ENCODE measurements at places on chromosomes 3 and 15.

GRCh38 chr3:38084334-38085310 lies 45.6 kb downstream of the DLEC1 start:
- no peak for DNase-seq

GRCh38 chr3:65950340-65951326 lies 88.1 kb downstream of the MAGI1 start:
- no peak for DNase-seq

GRCh38 chr3:168862466-168862865 lies 766.7 kb upstream of the GOLIM4 start:
- no peak for DNase-seq

- no peak for DNase-seq
These were observed 12.9 kb downstream of the SNAPC5 start for GRCh38 chr15:66484539-66485112.

DNA sequence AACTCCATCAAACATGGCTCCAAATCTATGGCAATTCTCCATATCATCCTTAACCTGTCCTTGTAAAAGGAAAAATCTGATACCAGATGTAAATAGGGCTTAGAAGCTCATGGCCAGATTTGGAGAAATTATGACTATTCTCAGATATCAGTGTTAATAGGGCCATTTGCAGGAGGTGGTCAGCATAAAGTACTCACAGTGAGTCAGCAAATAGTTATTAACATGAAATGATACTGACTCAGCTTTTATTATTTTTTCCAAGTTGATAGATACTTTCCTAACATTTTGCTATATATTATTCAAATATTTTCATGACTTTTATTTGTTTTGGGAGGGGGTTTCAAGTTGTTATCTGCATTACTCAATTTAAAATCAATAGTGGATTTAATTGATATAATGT lies 255.8 kb downstream of the MFSD1 start:
- DNase-seq: no peak

GRCh38 chr15:60397772-60398445 lies at the start of gene ANXA2:
Gene ANXA2, minus strand, starts transcription at chr15:60397986. Its CDS starts 11,911 bp downstream, at chr15:60386075.
- peak; percentile 67 for DNase-seq

DNA sequence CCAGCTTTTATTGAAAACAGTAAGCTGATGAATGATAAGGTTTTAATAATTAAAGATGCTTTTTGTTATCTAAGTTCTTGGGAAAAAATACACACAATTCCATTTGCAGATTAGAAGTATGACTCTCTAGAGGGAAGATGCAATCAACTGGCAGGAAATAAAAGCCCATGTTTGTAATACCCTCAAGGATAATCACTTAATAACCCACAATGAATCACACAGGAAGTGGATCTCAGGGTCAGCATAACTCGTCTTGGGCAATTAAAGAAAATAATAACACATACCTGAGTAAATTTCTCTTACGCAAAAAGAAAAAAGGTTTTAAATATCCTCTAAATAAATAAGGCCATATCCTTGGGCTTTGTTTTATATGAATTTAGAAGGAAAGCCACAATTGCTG lies 9.4 kb upstream of the EID1 start:
- no peak for DNase-seq

GRCh38 chr3:50495609-50496423 lies 7.6 kb downstream of the CACNA2D2 start:
- DNase-seq: no peak

- DNase-seq: no peak
These were observed 128.8 kb downstream of the SV2B start for GRCh38 chr15:91228890-91229289.

GRCh38 chr3:137768361-137769321 lies 4.5 kb downstream of the SOX14 start:
- DNase-seq: no peak

DNA sequence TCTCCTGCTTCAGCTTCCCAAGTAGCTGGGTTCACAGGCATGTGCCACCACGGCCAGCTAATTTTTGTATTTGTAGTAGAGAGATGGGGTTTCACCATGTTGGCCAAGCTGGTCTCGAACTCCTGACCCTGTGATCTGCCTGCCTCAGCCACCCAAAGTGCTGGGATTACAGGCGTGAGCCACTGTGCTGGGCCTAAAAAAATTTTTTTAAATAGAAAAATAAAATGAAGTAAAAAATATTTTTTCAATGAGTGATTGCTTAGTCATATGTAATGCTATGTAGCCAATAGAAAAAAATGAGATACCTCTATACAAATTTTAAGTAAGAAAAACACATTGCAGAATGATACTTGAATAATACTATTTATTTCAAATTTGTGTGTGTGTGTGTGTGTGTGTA lies 27.9 kb upstream of the SLC30A4 start:
- DNase-seq: no peak

GRCh38 chr3:32577581-32578556 lies 7.2 kb upstream of the DYNC1LI1 start:
- DNase-seq: peak; percentile 54

GRCh38 chr15:80325206-80325605 lies 73.2 kb upstream of the CTXND1 start:
- DNase-seq: no peak

GRCh38 chr3:44185396-44185915 lies 56.2 kb upstream of the TOPAZ1 start:
- DNase-seq: no peak

- no peak for DNase-seq
These were observed 466.6 kb downstream of the IL5RA start for GRCh38 chr3:2643606-2644005.
